ENCODE measurements at places on chromosomes 6 and 20.

GRCh38 chr6:163285691-163286090 is 128.8 kb upstream of the QKI start:
- no peak for DNase-seq

GRCh38 chr6:52749556-52750152 is 13.6 kb downstream of the GSTA2 start:
- no peak for DNase-seq

DNA sequence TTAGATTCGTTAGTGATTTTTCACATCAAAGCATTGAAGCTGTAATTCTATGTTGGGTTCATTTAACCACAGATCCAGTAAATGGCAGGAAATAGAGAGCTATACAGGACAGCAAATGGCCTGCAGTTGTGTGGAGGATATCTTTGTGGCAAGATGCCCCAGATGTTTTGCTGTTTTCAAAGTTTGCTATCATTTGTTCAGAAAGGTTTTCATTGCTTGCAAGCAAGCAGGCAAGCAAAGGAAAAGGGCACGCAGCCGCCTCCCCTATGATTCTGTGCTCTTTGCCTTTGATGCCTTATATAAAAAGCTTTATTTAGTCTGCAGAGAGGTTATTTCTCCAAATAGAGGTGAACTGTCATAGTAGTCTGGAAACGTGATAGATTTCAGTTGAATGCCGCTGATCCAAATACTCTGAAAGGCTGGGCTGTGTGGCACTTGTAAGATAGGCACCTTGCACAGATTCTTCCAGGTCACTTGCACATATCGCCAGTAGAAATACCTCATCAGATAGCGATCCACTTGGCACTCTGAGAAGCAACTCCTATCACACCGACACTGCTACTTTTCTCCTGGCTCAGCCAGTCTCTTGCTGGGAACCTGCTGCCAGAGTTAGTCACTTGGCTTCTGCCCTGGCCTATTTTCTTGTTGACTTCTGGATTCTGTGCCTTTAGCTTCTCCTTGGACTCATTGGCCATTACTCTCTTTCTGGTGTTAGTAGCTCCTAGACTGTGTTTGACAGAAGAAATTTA is 66.4 kb downstream of the UTRN start:
- DNase-seq, result no peak

DNA sequence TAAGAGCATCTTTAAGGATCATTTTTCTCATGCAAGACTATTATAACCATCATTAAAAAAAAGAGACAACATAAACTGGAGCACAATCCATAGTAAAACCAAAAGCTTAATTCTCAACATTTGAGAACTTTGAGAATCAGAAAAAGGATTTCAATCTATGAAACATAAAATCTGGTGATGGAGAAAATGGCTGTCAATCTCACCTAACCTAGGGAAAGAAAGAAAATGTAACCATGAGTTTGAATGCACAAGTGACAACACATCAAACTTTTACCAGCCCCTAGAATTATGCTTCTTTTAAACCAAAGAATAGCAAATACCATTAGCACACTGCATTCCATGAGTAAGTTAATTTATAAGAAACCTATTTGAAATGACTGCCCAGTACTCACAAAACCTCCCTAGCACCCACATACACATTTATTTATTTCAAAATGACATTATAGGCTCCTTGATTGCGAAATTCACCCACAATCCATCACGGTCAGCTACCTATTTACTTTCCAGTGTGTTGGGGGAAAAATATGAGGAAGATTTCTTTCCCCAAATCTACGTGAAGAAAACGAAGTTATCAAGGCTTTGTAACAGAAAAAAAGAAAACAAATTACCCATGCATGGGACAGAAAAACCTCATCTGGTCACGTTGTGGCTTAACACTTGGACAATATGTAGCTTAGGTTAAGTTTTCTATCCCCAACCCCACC is 828 bp downstream of the ASCC3 start:
- no peak for DNase-seq

DNA sequence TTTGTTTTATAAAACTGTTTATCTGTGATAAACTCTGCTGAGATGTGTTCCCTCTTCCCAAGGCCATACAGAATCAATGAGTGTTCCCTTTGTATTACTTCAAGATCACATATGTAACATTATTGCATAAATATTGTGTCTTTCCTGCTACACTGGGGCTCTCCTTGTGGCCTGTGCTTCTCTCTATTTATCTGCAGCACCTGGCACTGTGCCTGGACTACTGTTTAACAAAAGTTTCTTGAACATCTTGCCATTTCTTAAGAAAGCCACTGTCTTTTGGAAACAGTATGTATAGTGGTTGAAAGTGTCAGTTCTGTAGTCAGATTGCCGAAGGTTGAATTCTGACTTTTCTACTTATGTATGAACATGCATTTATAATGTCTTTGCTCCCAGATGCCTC is 169.0 kb upstream of the SCGN start:
- no peak for DNase-seq

- no peak for DNase-seq
Observed at GRCh38 chr6:3608159-3608558, 143.4 kb downstream of the PXDC1 start.

DNA sequence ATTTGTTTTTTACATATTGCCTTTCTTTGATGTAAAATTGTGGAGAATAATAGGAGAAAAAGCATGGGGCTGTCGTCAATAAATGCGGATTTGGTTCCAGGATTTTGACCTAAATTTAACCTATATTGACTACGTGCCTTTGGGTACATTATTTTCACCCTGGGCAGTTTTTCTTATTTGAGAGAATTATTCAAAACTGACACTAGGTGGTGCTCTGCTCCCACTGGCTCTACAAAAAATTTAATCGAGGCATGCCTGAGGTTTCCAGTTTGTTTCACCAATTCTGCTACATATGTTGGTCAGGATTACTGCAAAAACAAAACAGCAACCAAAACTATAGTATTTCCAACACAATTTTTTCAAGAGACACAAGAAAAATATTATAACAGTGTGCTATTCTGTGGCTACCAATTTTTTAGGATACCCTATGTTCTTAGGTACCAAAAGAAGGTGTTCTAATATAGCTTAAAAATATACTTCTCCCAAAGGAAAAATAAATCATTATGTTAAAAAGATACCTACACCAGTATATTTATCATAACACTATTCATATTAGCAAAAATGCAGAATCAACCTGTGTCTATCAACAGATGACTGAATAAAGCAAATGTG is 48.6 kb upstream of the FABP7 start:
- DNase-seq, result no peak

- no peak for DNase-seq
Observed at GRCh38 chr6:78835817-78836216, 31.5 kb upstream of the IRAK1BP1 start.

GRCh38 chr20:1061484-1062221 is 56.7 kb upstream of the PSMF1 start:
- DNase-seq, result no peak

- DNase-seq, result no peak
Observed at GRCh38 chr6:135434095-135434494, 63.4 kb downstream of the AHI1 start.

DNA sequence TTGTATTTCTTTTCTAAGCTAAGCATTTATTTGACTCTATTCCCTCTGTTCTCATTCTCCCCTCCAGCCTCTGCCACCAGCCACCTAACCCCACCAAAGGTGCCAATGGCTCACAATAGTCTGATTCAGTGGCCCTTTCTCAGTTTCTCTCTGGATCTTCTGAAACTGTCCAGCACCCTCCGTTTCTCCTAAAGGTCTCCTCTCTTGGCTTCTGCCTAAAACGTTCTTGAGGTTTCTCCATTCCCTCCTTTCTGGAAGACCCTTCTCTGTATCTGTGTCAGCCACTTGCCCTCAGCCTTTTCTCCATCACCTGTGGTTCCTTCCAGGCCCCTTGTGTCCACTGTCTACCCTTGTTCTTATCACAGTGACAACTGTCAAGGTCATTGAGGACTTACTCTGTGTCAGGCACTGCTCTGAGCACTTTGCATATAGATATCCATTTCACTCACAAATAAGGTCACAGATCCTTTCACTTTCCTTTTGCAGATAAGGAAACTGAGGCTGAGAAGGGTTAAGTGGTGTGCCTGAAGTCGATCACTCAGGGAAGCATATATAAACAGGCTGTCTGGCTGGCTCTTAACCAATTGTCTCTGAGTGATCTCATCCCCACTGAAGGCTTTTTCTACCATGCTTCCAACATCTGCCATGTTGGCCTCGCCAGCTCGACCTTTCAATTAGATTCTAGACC is 48.1 kb downstream of the FOXA2 start:
- no peak for DNase-seq

DNA sequence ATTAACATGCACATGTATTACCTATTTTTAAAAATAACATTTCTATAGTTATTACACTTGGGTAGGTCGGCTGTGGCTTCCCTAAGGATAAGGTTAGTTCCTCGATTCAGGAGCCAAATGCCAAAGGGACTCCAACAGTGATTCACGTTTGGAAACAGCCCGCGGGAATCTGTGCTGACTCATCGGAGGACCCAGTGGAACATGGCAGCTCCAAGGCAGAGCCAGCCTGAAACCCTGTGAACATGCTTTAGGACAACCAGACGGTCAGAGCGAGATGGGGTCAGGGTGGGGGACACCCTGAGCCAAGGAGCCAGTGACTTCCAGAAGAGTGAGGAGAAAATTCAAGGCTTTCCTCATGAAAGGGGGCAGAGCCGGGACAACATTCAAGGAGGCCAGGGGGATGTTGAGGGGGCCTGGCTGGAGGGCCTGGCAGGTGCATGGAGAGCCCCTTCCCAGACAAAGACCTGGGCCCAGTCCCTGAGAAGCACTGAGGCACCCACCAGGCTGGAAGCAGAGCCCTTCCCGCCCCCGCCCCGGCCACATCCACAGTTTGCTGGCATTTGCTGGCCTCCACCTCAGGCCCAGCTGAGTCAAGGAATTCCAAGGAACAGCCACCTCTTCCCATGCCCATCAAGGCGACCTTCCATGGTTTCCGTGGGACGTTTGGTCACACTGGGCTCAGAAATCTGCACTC is 133.2 kb downstream of the SNX5 start:
- no peak for DNase-seq
